Uterus (tissue), 4 donors: ENCODE measurements at places on chromosomes 11 and 22. TPM values are rescaled to one million over a fixed set of nuclear protein-coding genes. Genes with fewer than 3 reads are reported as not detected.
A peak's percentile ranks its signal among the peaks of the same experiment; 100 is the strongest.

Gene APOL4
- total RNA-seq: 16.9 TPM

Gene OR10D3
- total RNA-seq: not detected

Gene MAJIN
- total RNA-seq: not detected

Gene KCNE3
- 11.0 TPM for total RNA-seq

DNA sequence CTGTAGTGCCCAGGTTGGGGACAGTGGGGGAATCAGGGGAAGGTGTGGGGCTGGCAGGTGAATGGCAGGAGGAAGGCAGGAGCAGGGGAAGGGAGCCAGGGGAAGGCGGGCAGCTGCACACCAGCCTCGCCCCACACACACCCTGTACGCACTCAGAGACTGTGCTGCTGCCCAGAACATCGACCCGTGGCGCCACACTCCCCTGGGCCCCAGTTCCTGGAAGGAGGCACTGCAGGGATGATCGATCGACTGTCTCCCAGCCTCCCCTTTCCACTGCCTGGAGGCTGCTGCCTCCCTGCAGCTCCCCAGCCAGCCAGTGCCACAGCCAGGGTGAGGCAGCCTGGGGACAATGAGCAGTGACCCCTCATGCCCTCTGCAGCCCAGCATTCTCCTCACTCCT, 19.2 kb downstream of the PDE2A start:
- H3K27me3 ChIP-seq: no peaks in the 10 kb centered on the region
- no peaks in the 10 kb centered on the region for H3K4me1 ChIP-seq
- no peak overlapping the region for H3K27ac ChIP-seq
- DNase-seq: no peak
- no peak overlapping the region for H3K4me3 ChIP-seq

DNA sequence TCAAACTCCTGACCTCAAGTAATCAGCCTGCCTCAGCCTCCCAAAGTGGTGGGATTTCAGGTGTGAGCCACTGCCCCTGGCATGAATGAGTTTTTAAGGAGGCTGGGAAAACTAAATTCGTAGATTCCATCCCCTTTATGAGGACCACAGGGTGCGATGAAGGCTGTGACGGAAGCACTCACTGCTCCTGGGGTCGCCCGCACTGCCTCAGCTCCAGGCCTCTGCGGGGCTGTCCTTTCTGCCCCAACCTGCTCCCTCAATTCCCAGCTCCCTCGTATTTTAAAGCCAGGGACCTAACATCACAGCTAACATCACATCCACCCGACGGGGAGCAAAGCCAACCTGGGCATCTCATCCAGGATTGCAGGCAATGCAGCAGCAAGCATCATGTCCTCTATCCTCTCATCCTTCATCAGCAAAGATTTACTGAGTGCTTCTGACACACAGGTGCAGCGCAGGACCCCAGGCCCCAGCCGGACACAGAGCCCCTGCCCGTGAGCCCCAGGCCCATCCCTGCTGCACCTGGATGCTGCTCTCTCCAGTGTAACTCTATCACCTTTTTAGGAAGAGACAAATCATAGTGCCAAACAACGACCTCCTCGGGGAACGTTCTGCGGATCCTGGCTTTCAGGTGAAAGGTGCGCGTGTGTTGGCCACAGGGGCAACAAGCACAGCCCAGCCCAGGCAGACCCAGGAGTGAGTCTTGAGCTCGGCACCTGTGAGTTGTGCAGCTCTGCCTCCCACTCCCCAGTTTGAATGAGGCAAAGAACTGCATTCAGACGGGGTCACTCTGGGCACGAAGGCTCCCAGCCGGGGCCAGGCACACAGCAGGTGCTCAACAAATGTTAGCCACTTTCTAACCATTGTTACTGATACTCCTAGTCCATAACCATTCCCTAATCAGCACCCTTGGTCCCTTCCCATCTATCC, 134.3 kb downstream of the CRYBB2 start:
- no peaks in the 10 kb centered on the region for H3K27me3 ChIP-seq
- H3K4me1 ChIP-seq: no peaks in the 10 kb centered on the region
- no peak overlapping the region for H3K4me3 ChIP-seq
- no peak overlapping the region for H3K27ac ChIP-seq
- DNase-seq: no peak
- no peaks in the 10 kb centered on the region for H3K36me3 ChIP-seq

DNA sequence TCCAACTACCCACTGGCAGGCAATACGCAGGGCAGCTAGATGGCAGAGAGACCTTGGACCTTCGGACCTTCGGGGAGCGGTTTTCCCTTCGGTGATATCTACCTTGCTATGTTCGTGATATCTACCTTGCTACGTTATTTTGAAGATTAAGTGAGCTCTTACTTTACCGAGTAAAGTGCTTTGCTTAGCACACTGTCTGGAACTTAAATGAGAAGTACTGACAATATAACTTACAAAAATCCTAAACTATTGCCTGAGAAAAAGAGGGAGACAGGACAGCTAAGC, 1.0 kb upstream of the PRDM10 start:
- H3K27ac ChIP-seq: peak overlapping the region; percentile 100
- DNase-seq: no peak
- H3K36me3 ChIP-seq: no peaks in the 10 kb centered on the region
- H3K4me1 ChIP-seq: no peaks in the 10 kb centered on the region
- H3K27me3 ChIP-seq: no peaks in the 10 kb centered on the region

DNA sequence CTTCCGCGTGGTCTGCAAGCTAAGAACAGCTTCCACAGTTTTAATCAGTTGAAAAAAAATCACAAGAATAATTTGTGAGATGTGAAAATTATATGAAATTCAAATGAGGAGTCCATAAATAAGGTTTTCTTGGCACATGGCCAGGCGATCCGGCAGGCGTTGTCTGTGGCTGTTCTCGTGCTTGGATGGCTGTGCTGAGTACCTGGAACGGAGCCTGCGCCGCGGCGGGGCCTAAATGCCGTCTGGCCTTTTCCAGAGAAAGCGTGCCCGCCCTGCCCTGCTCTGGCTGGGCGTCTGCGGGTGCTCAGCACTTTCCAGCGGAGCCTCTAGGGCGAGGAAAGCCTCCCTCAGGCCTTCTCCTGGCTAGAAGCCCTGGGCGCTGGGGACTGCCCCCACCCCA, 41.8 kb downstream of the OSBPL5 start:
- H3K27ac ChIP-seq: peak overlapping the region; percentile 72
- no peaks in the 10 kb centered on the region for H3K27me3 ChIP-seq
- no peaks in the 10 kb centered on the region for H3K36me3 ChIP-seq

GRCh38 chr11:120612513-120613263, 101.1 kb downstream of the GRIK4 start:
- no peaks in the 10 kb centered on the region for H3K36me3 ChIP-seq
- H3K27me3 ChIP-seq: no peaks in the 10 kb centered on the region
- no peaks in the 10 kb centered on the region for H3K4me1 ChIP-seq
- DNase-seq: no peak

GRCh38 chr11:92376146-92376599, 151.6 kb downstream of the FAT3 start:
- H3K27ac ChIP-seq: no peak overlapping the region
- H3K27me3 ChIP-seq: no peaks in the 10 kb centered on the region

DNA sequence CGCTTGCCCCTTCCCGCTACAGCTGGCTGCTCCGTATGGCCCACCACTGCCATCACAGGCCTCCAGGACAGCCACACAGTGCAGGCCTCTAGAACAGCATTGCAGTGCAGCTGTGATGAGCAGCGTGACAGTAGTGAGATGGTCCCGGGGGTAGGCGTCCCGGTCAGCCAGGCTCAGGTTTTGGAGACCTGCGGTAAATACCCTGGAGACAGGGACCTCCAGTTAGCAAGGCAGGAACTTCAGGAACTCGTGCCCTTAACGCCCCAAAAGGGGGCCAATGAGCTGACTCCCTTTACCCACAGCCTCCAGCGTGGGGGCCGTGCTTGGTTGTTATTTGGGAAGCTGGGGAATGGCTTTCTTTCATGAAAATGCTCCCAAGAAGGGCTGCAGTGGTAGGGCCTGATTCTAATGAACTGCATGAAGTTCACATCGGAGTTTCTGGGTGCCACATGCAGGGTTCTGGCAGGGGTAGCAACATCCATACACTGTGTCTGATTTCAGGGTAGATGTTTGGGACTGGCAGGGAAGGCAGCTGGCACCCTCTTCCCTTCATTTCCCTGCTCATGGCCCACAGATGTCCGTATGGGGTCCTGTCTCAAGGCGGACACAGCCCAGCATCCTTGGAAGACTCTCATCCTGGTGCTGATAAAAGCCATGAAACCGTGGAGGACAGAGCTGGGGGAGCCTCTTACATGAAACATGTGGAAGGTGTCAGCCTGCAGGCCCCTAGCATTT, 440.5 kb downstream of the TBC1D22A start:
- H3K4me1 ChIP-seq: no peaks in the 10 kb centered on the region
- no peak for DNase-seq
- no peaks in the 10 kb centered on the region for H3K27me3 ChIP-seq
- no peak overlapping the region for H3K27ac ChIP-seq

GRCh38 chr22:45964372-45964771, 12.6 kb downstream of the WNT7B start:
- H3K4me1 ChIP-seq: no peaks in the 10 kb centered on the region
- no peak overlapping the region for H3K27ac ChIP-seq
- no peaks in the 10 kb centered on the region for H3K36me3 ChIP-seq
- H3K4me3 ChIP-seq: no peak overlapping the region
- no peak for DNase-seq

GRCh38 chr22:36991206-36991605, 28.0 kb downstream of the TST start:
- no peaks in the 10 kb centered on the region for H3K4me1 ChIP-seq
- no peak overlapping the region for H3K4me3 ChIP-seq
- H3K27me3 ChIP-seq: no peaks in the 10 kb centered on the region
- no peak for DNase-seq

- no peak for DNase-seq
- H3K4me1 ChIP-seq: no peaks in the 10 kb centered on the region
- H3K27me3 ChIP-seq: no peaks in the 10 kb centered on the region
- H3K27ac ChIP-seq: no peak overlapping the region
- no peak overlapping the region for H3K4me3 ChIP-seq
Measured at GRCh38 chr11:80061056-80061455, 620.2 kb upstream of the TENM4 start.

GRCh38 chr11:32072872-32073643, 17.8 kb upstream of the RCN1 start:
- DNase-seq: no peak
- H3K36me3 ChIP-seq: no peaks in the 10 kb centered on the region
- H3K27me3 ChIP-seq: no peaks in the 10 kb centered on the region
- H3K4me3 ChIP-seq: no peak overlapping the region
- no peak overlapping the region for H3K27ac ChIP-seq

GRCh38 chr11:87020764-87021365, 16.9 kb upstream of the TMEM135 start:
- H3K36me3 ChIP-seq: no peaks in the 10 kb centered on the region
- H3K27ac ChIP-seq: no peak overlapping the region
- DNase-seq: no peak

DNA sequence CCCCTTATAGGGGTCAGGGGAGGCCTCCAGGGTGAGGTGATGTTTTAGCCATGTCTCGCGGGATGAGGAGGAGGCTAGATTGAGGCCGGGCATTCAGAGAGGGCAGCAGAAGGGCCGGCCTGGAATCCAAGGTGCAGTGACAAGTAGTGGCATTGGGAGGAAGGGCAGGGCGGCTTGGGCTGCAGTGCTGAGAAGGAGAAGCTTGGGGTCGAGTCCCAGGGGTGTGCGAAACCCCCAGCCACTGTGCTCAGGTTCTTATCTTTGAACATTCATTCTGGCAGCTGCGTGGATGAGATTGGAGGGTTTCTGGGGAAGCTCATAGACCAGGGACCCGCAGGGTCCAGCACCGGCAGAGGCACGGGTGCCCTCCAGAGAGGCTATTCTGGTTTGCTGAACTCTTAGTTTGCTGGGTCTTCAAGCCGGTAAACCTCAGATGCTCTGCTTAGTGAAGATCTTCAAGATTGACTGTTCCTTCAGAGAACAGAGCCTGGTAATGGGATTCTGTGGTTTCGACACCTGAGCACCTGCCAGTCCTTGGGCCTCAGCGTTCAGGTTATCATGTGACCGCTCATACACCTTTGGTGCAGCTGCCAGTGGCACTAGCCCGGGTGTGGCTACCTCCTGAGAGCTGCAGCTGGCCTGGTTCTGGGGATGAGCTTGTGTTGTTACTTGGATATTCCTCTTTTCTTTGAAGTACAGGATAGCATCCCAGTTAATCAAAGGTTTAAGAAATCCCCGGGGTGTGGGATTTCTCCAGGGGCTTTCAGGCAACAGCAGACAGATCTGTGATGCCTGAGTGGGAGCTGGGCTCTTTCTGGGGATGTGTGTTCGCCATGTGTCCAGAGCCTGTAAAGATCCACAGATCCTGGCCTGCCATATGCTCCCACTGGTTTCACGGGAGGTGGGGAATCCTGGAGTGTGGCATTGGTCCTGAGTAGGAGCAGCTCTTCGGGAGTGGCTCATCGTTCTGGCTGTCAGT, 152.8 kb downstream of the TBC1D22A start:
- H3K27me3 ChIP-seq: no peaks in the 10 kb centered on the region
- no peaks in the 10 kb centered on the region for H3K36me3 ChIP-seq
- no peaks in the 10 kb centered on the region for H3K4me1 ChIP-seq
- no peak overlapping the region for H3K4me3 ChIP-seq
- DNase-seq: no peak

- no peak overlapping the region for H3K4me3 ChIP-seq
- no peak for DNase-seq
Measured at GRCh38 chr22:29226351-29226981, 20.8 kb downstream of the EMID1 start.

DNA sequence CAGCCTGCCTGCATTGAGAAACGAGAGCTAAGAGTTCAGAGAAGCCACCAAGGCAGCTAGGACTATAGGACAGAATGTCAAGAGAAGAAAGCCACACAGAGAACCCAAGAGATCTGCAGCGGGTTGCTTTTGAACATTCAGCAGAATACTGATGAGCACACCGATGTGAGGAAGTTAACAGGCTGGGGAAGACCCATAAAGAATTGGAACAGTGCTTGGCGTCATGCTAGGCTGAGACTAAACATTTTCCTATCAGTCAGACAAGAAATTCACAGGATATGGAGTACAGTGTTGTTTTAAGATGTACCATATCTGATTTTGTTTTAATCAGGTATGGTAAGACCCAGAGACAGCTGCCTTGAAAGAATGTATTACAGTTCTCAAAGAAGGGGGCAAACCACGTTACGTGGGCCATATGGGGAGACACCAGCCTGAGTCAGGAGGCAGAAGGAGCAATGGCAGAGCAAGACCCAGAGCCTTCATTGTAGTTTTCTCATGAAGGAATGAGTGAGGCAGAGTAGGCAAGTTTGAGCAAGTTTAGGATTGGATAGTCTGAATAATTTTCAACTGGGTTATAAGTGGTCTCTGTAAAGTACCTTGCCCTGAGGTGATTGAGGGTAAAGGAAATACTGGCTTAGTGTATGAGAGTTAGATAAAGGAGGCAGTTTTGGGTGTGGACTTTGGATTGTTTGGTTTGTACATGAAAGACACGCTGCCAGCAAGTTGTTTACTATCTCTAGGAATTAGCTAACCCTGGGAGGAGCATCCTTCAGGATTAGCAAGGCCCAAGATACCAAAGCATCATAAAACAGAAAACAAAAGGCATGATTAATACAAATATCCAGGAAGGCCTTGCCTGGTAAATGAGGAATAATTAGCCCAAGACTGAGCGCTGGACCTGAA, 14.3 kb downstream of the LRRC75B start:
- no peaks in the 10 kb centered on the region for H3K27me3 ChIP-seq
- peak overlapping the region; percentile 57 for H3K27ac ChIP-seq
- H3K4me3 ChIP-seq: no peak overlapping the region
- no peaks in the 10 kb centered on the region for H3K36me3 ChIP-seq
- no peaks in the 10 kb centered on the region for H3K4me1 ChIP-seq

GRCh38 chr22:24805790-24806662, at the start of gene SGSM1:
SGSM1 (plus strand) TSS chr22:24806211; CDS start chr22:24806326, 115 bp downstream.
- peak within 1 kb of the TSS; percentile 51 for H3K27ac ChIP-seq
- H3K4me3 ChIP-seq: peak within 1 kb of the TSS; percentile 33
- no peaks in the 10 kb centered on the region for H3K4me1 ChIP-seq
- no peaks in the 10 kb centered on the region for H3K36me3 ChIP-seq
- no peaks in the 10 kb centered on the region for H3K27me3 ChIP-seq
